ENCODE measurements at places on chromosomes 2 and 18.

DNA sequence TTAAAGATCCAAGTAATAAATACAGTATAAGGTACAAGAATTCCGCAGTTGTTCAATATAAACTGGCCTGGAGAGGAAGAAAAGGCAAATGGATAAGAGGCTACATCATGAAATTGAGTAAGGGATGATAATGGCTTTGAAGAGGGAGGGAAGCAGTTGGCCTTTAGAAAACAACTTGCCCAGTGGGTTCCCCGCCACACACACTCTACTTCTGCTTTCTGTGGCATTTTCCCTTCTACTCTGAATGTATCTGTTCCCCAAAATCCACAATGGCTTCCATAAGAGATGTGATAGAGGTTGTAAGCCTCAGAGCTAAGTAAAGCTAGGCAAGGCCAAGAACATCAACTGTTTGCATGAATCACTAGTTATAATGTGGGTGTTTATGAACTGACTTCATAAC lies 221.3 kb downstream of the MBD2 start:
- no peak for DNase-seq

DNA sequence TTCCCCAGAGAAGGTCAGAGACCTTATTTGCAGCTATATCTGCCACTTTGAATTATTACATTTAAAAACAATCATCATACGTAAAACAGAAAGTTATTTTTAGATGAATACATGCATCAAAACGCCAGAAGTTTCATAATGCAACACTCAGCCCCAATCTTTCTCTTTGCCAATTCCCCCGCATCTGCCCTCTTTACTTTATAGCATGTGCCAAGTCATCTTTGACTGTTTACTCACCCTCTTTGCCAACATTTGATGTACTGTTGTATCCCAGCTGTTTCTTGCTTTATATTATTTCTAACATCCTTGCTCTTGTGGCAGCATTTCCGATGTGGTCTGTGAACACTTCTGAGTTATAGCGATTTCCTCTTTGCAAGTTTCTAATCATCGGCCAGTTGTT lies 86.2 kb downstream of the CRIM1 start:
- no peak for DNase-seq

- DNase-seq, result no peak
These were observed 168.2 kb downstream of the KCNS3 start for GRCh38 chr2:18046558-18047212.

GRCh38 chr18:3911413-3911812 lies 461.4 kb downstream of the TGIF1 start:
- DNase-seq, result no peak

DNA sequence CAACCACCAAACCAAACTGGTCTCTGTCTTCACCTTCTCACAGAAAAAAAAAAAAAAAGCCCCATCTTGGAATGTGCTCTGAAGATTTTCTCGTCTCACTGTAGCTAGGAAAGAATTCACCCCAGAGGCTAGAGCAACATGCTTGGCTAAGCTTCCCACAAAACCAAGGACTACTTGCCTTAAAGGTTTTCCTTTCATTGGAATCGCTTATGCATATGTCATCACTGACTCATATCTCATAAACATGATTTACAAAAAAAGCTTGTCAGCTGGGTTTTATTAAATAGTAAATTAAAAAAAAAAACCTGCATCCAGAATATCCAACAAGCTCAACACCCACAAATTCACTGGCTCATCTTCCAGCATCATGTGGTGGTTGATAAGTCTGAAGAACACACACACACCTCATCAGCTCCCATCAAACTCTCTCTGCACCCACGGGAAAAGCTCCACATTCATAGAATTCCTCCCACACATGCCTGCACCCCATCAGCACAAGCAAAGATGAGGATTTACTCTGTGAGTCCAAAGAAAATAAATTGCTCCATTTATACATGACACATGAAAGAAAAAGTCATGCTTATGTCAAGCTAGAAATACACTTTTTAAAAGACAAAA lies 182.0 kb upstream of the TRIB2 start:
- no peak for DNase-seq

- DNase-seq, result peak; percentile 88
These were observed 98.7 kb downstream of the TCF4 start for GRCh38 chr18:55489034-55489986.

- no peak for DNase-seq
These were observed 295.0 kb upstream of the HDAC4 start for GRCh38 chr2:239695728-239696240.

- no peak for DNase-seq
These were observed 319.5 kb upstream of the NXPH2 start for GRCh38 chr2:139099721-139100120.

GRCh38 chr18:9330419-9330818 lies 4.2 kb upstream of the TWSG1 start:
- no peak for DNase-seq

GRCh38 chr2:241925821-241926441 lies 56.4 kb downstream of the RTP5 start:
- no peak for DNase-seq
